Left lung (tissue), 14 donors: ENCODE measurements at places on chromosomes 6 and 20. TPM values are rescaled to one million over a fixed set of nuclear protein-coding genes. Genes with fewer than 3 reads are reported as not detected.
A peak's percentile ranks its signal among the peaks of the same experiment; 100 is the strongest.

GRCh38 chr6:121794630-121795029 lies 359.2 kb downstream of the GJA1 start:
- no peak for DNase-seq

GRCh38 chr6:13063300-13063918 lies 264.9 kb downstream of the TBC1D7 start:
- DNase-seq, result no peak

GRCh38 chr20:40111282-40111681 lies 577.8 kb downstream of the MAFB start:
- no peak for DNase-seq

GRCh38 chr20:1992359-1993110 lies 1.3 kb downstream of the PDYN start:
- DNase-seq, result no peak

Gene SLC25A27
- total RNA-seq, result 8.1 TPM

GRCh38 chr6:43809417-43810305 lies 39.6 kb downstream of the VEGFA start:
- no peak for DNase-seq

- no peak for DNase-seq
These were observed 122.0 kb upstream of the STMND1 start for GRCh38 chr6:16979677-16980370.

DNA sequence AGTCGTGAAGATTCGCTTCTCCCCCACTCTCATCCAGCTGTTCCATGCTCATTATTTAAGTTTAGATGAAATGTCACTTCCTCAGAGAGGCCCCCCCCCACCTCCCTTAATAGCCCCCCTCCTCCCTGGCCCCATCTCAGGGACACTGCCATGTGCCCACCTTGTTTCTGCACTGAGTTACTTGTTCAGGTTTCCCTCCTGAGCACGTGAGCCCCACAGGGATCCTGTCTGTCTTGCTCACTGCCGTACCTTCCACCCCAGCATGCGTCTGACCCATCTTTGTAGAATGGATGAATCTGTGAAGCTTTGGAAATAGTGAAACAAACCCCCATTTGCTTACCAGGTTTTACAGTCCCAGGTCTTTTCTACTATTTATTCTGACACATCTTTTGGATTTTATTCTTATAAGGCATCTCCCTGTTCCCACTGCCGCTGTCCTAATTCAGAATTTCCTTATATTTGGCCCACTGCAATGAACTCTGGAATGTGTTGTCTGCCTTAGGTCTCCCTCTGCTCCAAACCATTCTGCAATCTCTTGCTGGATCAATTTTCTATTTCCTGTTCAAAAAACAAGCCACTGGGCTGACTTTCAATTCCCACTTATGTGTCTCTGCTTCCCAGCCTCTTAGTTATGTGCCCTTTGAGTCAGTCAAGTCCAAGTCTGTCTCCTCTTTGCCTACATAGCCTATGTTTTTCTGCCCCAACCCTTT lies 136.5 kb upstream of the ECI2 start:
- no peak for DNase-seq

Gene ZSCAN26
- 9.9 TPM for total RNA-seq

DNA sequence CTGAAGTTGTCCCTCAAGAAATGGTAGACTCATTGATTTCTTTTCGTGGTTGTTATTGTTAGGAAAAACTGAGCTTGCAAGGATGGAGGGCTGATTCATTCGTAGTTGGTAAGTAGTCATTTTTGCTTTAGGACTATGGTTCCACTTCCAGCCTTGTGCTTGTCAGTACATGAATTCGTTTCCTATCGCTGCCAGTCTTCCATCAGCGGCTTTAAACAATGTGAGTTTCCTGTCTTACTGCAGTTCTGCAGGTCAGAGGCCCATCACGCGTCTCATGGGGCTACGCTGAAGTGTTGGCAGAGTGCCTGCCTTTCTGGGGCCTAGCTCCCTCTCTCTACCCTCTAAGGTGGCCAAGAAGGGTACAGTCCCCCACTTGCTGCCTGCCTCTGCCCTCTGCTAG lies 11.4 kb upstream of the MDFI start:
- DNase-seq, result no peak

GRCh38 chr6:124793398-124793797 lies 168.8 kb upstream of the RNF217 start:
- no peak for DNase-seq

DNA sequence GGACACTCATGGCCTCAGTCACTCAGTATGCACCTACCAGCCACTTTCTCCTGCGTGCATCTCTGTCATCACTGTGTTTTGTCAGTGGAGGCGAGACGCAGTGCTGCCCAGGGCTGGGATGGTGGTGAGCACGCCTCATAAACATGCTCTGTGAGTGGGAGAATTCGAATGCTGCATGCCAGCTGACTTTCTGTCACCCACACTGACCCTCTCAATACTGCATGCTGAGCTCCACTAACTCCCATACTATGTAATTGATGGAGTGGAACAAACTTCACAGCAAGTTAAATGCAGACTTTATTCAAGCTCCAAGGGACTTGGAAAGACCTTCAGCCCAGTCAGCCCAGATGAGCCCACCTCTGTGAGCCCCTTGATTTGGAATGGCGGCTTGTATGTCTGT lies 22.7 kb upstream of the GGTLC1 start:
- no peak for DNase-seq

GRCh38 chr6:3758842-3759144 lies 7.3 kb upstream of the PXDC1 start:
- no peak for DNase-seq

Gene TPD52L1
- 17.4 TPM for total RNA-seq

- DNase-seq, result no peak
These were observed 55.4 kb downstream of the HS3ST5 start for GRCh38 chr6:114287461-114287860.

GRCh38 chr6:13908955-13909381 lies 15.8 kb upstream of the RNF182 start:
- no peak for DNase-seq

DNA sequence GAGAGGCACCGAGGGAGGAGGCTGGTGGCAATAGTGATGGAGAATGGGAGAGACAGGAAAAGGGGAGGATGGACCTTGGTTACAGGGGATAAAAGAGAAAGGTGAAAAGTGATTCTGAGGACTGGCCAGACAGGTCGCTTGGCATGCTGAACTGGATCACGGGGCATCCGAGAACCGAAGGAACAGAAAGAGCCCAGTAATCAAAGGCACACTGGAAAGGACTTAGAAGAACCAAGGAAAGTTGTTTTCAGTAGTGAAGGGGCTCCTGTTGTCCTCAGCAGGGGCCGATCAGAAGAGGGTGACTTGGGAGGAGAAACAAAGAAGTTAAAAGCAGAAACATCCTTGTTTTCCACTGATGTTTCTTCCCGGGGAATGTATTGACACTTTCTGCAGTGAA lies 18.9 kb downstream of the SYTL3 start:
- no peak for DNase-seq

DNA sequence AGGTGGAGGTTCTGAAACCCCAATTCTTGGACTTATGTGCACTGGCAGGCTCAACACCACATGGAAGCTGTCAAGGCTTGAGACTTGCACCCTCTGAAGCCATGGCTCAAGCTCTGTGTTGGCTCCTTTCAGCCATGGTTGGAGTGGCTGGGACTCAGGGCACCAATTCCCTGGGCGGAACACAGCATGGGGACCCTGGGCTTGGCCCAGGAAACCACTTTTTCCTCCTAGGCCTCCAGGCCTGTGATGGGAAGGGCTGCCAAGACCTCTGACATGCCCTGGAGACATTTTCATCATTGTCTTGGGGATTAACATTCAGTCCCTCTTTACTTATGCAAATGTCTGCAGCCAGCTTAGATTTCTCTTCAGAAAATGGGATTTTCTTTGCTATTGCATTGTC lies 26.2 kb upstream of the CLDN20 start:
- no peak for DNase-seq

DNA sequence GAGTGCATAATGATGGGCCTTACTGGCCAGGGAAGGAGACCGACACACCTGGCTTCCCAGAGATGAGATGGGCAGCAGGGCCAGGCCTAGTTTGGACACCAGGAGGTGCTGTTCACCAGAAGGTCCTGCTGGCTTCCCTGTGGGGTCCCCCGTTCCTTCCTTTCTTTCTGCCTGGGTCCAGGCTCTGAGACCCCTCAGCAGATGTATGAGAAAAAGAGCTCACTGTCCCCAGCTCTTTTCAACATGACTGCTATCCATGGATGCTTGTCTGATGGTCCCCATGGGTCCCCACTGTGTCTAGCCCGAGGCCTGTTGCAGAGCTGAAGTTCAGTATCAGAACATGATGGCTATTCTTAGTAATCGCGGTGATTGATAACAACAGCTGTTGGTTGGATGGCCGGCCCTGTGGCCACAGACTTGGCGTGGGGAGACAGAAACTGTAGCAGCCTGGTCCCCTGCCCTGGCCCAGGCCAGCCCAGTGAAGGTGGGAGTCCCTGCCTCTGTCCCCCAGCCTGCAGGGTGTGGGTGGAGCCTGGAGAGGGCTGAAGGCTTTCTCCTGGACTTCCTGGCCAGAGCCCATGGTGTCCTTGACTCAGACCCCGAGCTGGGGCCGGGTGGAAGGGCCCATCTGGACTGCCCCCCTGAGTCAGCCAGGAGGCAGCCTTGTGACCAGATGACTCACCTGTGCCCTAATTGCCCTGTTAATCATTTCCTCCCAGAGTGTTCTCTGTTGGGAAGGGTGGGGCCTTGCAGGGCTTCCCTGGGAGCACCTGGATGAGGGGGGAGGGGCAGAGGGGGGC lies 9.9 kb upstream of the BAK1 start:
- no peak for DNase-seq

DNA sequence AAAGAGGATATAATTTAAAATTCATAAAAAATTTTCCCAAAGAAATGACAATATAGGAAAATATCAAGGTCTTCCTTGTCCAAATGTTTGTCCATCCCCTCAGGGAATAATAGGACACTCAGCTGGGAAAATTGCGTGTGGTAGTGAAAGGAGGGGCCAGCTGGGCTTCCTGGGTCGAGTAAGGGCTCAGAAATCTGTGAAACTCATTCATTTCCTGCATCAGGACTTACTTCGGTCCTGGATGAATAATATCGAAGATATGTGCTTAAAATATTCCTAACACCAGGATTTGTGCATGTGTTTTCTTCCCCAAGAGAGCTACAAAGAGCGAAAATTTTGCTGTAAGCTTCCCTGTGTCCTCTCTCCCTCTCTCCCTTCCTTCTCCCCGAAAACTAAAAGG lies 118.2 kb upstream of the GJE1 start:
- no peak for DNase-seq

DNA sequence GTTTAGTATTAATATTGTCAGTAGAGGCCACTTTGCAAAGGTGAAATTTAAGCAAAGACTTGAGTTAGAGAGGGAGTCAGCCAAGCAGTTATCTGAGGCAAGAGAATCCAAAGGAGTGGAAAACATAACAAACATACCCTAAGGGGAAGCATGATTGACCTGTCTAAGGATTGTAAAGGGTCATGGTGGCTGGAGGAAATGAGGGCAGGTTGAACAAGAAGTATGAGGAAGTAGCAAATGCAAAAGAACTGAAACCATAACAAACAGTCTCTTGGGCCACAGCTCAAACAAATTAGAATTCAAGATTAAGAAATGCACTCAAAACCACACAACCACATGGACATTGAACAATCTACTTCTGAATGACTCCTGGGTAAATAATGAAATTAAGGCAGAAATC lies 103.2 kb downstream of the FBXO5 start:
- DNase-seq, result no peak

Gene HDGFL1
- total RNA-seq, result not detected

DNA sequence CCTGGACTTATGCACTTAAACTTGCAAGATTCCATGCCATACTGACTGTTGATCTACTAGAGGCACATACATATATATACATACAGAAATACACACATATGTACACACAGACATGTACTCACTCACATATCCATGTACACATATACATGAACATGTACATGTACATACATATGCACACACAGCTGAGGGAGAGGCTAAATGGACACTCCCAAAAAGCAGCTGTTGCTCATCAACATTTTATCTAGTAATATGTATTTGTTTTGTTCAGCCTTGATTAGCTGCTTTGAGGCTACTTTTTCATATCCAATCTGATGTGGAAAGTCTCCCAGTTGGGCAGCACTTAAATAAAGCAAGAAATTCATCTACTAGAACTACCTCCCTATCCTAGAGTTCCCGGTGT lies 33.7 kb upstream of the FBXL4 start:
- DNase-seq, result no peak

- peak; percentile 63 for DNase-seq
These were observed at the start of gene ADA for GRCh38 chr20:44651684-44652423. ADA (minus strand) TSS chr20:44651699; CDS start chr20:44651607, 92 bp downstream.

- peak; percentile 41 for DNase-seq
These were observed 687 bp downstream of the SLC35A1 start for GRCh38 chr6:87473419-87473903.

DNA sequence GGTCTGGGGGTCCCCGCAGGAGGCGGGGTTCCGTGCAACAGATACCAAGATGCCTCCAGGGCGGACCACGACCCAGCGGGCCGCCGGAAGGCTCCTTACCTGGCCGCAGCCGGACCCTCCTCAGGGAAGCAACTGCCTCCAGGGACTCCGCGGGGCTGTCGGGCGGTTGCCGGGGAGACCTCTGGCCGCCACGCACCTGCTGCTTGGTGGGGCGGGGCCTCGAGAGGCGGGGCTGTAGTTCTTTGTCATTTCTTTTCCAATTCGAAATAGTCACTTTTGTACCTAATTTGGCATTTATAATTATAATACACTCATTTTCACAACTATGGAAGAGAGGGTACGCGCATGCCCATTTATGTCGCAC lies 647 bp downstream of the AK9 start:
- no peak for DNase-seq

Gene PCED1A
- total RNA-seq, result 34.3 TPM

GRCh38 chr6:139784222-139784769 lies 409.8 kb upstream of the CITED2 start:
- DNase-seq, result no peak

Gene FAM83C
- not detected for total RNA-seq

Gene TBXT
- not detected for total RNA-seq
